ENCODE measurements at places on chromosomes 5 and 9.
A peak's percentile ranks its signal among the peaks of the same experiment; 100 is the strongest.

- DNase-seq: no peak
Observed at GRCh38 chr5:1341863-1342262, 3.0 kb downstream of the CLPTM1L start.

- no peak for DNase-seq
Observed at GRCh38 chr5:67032921-67033664, 163.5 kb downstream of the CD180 start.

DNA sequence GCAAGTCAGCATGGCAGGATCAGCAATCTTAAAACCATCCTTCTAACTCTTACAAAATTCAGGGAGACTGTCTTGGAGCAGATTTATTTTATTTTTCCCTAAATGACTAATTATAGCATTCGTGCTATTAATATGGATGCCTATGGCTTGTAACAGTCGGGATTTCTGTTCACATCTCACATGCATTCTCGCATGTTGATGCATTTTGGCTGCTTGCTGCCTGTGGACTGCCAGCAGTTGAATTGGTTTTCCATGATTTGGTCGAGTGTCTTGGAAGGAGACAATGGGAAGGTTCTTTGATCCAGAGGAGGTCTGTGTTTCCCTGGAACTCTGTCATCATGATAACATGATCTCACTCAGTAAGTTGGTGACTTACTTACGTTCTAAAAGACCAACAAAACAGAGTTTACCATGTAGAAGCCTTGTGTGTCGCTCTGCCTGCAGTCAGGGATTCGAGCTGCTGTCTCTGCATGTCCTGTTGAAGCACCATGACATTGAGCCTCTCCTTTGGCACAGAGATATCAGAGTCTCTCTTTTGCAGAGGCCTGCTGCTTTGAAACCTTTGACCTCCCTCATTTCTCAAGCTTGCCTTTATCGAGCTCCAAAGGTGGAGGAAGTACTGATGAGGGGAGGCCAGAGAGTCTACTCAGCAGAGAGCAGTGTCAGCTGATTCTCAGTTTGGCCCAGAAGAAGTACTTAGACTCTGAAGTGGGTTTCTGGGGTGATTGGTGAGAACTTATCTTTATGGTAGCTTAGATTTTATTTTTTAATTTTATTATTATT, 82.4 kb downstream of the ARHGAP26 start:
- no peak for DNase-seq

- no peak for DNase-seq
Observed at GRCh38 chr5:141175933-141176332, 1.7 kb upstream of the PCDHB8 start.

GRCh38 chr9:69718218-69718617, 41.6 kb downstream of the PTAR1 start:
- DNase-seq: no peak

DNA sequence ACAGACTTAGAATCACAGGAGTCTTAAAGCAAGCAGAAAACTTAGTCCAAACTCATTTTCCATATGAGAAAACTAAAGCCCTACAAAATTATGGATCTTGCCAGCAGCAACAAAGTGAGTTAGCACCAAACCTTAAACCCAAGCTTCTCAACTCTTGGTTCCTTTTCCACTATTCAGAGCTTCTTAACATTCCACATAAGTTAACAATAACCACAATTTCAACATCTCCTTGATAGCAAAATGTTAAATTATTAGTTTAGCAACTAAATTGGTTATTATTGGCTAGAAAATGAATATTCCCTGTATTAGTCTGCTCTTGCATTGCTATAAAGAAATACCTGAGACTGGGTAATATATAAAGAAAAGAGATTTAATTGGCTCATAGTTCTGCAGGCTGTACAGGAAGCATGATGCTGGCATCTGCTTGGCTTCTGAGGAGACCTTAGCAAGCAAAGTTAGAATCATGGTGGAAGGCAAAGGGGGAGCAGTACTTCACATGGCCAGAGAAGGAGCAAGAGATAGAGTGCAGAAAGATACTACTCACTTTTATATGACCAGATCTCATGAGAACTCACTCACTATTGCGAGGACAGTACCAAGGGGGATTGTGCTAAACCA, 26.2 kb upstream of the ARSB start:
- no peak for DNase-seq

- DNase-seq: no peak
Observed at GRCh38 chr9:122819326-122819725, 9.1 kb downstream of the PDCL start.

DNA sequence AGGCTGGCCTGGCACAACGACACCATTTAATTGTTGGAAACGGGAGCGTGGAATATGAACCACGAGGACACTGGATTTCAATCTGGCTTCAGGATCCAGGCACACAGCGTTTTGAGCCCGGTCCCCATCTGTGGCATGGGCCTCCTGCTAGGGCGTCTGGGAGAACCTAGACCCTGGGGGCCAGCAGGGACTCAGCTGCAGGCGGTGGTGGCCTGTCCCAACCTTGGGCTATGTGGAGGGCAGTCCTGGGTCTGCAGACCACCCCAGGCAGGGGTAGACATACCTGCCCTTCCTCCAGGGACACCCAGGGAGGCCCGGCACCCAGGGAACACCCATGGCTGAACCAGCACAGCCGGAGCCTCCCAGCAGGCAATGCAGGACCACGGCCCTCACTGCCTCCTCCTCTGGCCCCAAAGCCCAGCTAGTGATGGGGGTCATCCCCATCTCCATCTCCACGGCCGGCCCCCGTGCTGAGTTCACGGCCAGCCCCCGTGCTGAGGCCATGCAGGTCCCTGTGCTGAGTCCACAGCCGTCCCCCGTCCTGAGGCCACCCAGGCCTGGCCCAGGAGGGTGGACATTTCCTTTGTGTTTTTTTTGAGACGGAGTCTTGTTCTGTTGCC, 18.5 kb upstream of the UBAC1 start:
- DNase-seq: no peak

GRCh38 chr5:82150559-82150958, 127.6 kb downstream of the RPS23 start:
- no peak for DNase-seq

- no peak for DNase-seq
Observed at GRCh38 chr5:138226910-138227309, 13.8 kb upstream of the CDC23 start.

GRCh38 chr5:164370841-164371240, 865.4 kb downstream of the MAT2B start:
- no peak for DNase-seq

DNA sequence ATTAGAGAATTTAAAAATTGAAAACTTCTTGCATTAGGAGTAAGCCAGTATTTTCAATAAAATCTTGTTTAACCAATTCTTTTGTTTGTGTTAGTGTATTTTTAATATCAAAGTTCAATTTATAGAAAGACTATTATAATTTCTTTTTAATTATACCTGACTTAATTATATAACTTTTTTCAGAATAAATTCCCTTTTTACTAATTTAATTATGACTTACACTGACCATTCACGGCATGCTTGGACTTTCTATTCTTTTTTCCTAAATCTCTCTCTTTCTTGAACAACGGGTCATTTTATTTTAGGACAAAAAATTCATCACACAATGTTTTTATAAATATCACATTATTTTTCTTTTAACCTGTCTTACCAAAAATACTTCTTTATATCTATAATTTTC, 555.3 kb upstream of the PTGER4 start:
- DNase-seq: no peak

DNA sequence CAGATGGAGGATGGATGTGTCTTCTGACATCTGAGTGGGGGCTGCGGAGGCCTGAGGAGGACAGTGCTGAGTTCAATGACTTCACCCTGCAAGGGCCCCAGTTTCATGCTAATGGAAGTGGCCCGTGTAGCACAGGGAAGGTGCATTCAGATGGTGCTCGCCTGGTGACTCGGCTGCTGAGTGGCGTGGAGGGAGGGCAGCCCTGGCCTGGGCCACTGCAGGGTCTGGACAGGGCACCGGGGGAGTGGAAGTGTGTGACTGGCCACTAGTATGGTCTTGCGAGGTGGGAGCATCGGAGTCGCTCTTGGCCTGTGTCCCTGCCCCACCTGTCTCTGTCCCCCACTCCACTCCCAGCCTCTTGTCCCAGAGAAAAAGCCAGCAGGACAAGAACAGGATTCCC, 1.7 kb upstream of the SLC9A3 start:
- DNase-seq: peak; percentile 44

DNA sequence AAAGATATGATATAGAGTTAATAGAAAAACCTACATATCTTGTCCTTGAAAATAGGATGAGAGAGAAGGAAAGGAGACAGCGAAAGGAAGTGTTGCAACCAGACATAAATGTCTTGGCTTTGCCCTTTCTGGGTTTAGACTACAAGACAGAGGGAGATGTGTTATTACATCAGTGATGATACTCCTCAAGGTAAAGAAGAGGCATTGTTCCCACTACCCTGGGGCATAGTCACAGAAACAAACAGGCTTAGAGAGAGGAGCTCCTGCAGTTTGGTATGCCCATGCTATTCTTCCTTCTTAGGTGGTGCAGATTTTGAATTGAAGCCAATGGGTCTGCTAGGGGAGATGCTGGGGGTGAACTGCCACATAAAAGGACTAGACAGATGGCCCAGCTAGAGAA, 166.8 kb upstream of the RFX3 start:
- DNase-seq: no peak

GRCh38 chr5:170538696-170539586, 35.1 kb downstream of the KCNIP1 start:
- DNase-seq: no peak

GRCh38 chr5:139678751-139679750, 30.9 kb downstream of the CXXC5 start:
- no peak for DNase-seq

DNA sequence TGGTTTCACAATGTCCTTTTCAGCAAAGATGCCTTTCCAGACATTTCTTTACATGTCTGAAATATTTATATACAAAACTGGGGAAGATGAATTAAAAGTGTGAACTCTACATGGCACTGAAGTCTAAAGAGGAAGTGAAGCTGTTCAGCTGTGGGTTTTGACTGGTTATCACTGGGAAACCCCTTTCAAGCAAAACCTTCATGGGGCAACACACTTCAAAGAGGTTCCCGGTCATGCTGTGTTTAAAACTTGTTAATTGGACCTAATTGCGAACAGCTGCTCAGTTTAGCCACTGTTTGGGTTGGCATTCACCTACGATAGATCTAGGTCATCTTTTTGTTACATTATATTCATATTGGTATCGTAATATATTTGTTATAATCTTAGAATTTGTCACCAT, 20.0 kb upstream of the GDNF start:
- no peak for DNase-seq

DNA sequence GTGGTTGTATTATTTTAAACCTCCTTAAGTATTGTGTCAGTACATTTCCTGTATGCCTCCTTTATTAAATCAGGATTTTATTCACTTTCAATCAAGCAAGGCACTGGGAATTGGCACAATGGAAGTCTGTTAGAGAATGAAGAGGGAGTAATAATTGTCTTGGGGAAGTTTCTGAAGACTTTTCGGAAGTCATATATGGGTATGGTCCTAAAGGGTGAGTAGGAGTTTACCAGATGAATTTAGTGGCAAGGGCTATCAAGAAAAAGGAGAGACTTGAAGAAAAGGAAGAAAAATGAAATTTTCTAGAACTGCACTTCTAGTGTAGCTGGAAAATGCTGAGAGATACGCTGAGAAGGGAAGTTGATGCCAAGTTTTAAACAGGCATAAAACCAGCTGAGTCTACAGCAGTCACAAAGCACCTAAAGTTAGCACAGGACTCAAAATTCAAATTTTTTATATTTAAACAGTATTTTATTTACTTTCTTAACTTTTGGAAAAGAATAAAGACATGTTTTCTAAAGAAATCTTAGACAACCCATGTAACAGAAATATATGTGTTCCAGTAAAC, 184.9 kb downstream of the SMC2 start:
- DNase-seq: no peak

GRCh38 chr9:135262248-135262647, 174.8 kb downstream of the OLFM1 start:
- DNase-seq: no peak
